Activated CD8-positive, alpha-beta memory T cell treated with anti-CD3 and anti-CD28 coated beads for 1 hour (primary cell): ENCODE measurements at places on chromosomes 4 and X.

DNA sequence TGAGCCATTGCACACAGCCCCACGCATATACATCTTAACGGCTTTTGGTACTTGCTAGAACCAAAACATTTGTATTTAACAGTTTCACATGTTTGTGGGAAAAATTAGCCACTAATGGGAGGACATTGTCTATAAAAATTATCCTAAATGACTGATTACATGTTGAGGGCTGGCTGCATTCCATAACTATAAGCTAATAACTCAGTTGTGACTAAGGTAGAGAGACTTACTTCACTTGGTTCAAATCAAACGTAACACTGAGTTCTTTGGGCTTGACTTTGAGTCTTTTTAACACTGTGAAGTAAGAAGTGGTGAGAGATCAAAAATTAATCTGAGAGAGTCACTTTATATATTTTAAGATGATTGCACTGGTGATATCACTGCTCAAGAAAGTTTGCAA, 47.9 kb upstream of the PGRMC2 start:
- no peak for DNase-seq

- DNase-seq, result no peak
Measured at GRCh38 chr4:23768541-23768940, 121.3 kb downstream of the PPARGC1A start.

DNA sequence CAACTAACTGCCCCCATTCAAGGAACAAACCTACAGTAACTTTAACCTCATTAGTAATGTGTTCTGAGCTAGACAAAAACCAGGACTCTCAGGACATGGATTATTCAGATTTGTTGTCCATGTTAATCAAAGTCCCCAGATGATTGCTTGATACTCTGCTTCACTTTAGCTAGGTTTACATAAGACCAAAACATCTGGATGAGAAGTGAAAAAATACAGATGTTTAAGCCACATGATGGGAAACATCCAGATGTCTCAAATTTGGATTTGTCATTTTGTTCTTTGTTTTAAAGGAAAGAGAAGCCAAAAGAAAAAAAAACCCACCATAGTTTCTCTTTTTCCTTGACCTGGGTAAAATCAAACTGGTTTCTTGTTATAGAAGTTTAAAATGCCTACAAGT, 48.5 kb upstream of the NRK start:
- no peak for DNase-seq

- DNase-seq, result no peak
Measured at GRCh38 chrX:72060921-72061490, 70.7 kb downstream of the RTL5 start.

- DNase-seq, result no peak
Measured at GRCh38 chrX:31280580-31280979, 208.7 kb upstream of the FTHL17 start.

DNA sequence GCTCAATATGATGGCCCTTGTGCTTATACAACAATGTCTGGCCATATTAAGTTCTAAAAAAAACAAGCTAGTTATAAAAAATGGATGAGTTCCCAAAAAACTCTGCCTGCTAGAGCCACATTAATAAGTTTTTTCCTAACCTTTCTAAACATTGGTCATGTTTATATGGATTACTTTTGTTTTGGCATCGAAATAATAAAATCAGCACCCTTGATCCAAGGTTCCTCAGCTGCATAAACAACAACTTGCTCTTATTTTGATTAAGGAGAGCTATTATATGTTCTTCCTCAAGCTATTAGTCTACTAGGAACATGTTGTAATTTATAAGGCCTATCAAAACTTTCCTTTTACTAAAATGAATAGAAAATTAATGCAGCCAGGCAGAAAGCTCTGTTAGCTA, 48.4 kb downstream of the UNC5C start:
- DNase-seq, result no peak

GRCh38 chr4:183855323-183856190, 49.5 kb upstream of the STOX2 start:
- no peak for DNase-seq

GRCh38 chr4:113682730-113683537, 78.6 kb downstream of the CAMK2D start:
- DNase-seq, result peak; percentile 26

- no peak for DNase-seq
Measured at GRCh38 chr4:173536808-173537429, 6.9 kb upstream of the HAND2 start.

- DNase-seq, result no peak
Measured at GRCh38 chr4:104429150-104429741, 65.4 kb downstream of the CXXC4 start.

DNA sequence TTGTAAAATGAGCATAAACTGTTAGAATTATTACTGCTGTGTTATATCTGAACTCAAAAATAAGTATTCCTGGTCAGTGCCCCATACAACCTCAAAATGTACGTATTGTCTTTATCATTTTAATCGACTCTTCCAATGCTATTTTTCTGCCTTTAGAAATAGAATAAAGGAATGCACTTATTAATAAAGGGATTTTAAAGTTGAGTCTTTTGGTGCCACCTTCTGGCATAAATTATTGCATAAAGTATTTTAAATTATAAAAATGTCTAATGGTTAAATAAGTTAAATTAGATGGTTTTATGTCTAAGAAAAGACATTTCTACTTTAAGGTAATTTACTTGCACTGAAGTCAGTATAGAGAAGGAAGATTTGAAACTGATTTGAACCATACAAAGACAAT, 424.0 kb upstream of the NDST4 start:
- DNase-seq, result no peak
